ENCODE measurements at places on chromosomes 4 and X. TPM values are rescaled to one million over a fixed set of nuclear protein-coding genes. Genes with fewer than 3 reads are reported as not detected.

- no peak for ATAC-seq
Observed at GRCh38 chr4:128869776-128870509, 60.4 kb downstream of the JADE1 start.

The FGF5 gene
- not detected for total RNA-seq

The LINC00632 gene
- total RNA-seq, result 3.1 TPM

DNA sequence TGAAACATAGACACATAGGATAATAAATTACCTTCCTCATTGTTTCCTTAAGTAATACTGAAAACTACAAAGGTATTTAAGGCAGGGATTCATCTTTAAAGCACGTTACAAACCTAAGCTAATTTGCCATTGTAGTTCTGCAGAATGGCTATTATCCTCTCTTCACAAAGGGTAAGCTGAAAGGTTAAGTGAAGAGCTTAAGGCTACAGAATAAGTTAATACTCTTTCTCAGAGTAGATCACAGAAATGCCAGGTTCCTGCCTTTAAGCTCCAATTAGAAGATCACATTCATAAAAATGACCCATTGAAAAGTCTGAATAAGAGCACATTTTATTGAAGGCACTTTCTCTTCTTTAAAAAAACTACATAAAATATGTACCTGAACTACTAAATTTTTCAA is 42.1 kb upstream of the PRDM5 start:
- ATAC-seq, result no peak

GRCh38 chr4:101259876-101260275 is 87.5 kb downstream of the PPP3CA start:
- ATAC-seq, result no peak

GRCh38 chrX:18973527-18974192 is 10.3 kb downstream of the PHKA2 start:
- no peak for ATAC-seq

DNA sequence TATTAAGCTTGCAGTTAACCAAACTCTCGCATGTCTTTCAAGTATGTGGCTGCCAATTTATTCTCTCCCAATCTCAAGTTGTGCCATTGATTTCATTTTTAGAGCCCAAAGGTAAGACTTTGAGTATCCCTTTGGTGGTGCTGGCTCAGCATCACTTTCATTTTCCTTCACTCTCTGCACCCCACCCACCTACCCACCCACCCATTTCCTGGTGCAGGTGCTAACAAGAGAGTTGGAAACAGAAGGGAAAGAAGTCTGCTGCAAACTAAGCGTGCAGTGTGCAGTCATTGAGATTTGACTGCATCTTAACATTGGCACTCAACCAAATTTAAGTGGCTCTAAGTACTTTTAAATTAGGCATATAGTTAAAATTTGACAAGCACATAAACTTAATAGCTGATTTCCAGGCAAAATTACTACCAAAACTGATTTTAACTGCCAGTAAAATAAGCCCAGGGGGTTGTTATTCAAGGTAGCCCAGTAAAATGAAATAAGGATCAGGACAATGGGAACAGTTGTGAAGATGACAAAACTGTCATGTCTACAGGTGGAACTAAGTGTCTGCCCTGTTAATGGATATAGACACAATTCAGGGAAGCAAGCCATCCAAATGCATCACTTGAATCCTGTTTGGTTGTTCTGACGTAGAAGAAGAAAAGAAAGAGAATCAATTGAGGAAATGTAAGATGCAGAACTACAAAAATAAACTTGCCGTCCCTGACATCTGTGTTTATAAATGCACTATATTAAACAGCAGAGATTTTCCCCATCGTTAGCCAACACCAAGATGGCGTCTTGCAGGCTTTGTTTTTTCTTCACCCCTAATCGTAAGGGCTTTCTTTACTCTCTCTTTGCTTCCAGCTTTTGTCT is 184.2 kb downstream of the KDR start:
- ATAC-seq, result no peak

DNA sequence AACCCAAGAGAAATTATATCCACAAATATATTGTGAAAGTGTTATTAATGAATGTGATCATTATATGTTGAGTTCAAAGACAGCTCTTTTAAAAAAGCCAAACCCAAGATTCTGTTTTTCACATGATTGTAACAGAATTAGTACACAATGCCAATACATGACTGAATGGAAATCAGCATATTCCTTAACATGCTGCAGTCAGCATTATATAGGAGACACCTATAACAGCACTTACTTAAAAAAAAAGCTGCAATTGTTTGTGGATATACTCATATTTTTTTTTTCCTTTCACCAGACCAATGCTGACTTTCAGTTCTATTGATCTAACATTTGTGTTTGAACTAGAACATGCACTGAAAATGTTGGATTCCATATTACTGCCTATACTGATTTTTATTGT is 165.2 kb downstream of the CCSER1 start:
- ATAC-seq, result no peak

GRCh38 chr4:184174571-184175488 is 42.8 kb downstream of the ENPP6 start:
- no peak for ATAC-seq

GRCh38 chrX:11992271-11992670 is 146.0 kb upstream of the FRMPD4 start:
- ATAC-seq, result no peak

GRCh38 chr4:1298461-1298860 is 8.8 kb downstream of the MAEA start:
- no peak for ATAC-seq

The GPR119 gene
- not detected for total RNA-seq

DNA sequence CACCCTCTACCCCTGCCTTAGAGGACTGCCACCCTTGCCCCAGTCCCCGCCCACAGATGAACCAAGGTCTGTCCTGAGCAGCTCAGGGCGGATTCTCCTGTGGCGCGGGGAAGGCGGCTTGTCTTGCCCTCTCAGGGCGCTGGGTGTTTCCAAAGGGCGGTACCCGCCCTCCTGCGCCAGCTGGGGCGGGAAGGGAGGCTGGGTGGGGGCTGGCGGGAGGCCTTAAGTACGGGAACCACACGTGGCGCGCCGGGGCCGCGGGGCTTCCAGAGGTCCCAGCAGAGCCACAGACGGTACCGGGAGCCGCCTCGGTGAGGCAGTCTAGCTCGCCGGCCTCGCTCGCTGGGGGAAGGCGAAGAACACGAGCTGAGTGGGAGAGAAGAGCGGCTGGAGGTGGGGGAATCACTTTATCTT is 361.1 kb downstream of the MID1IP1 start:
- peak; percentile 35 for ATAC-seq

GRCh38 chr4:145058256-145058655 is 39.7 kb downstream of the ANAPC10 start:
- ATAC-seq, result no peak

GRCh38 chrX:101550751-101551379 is 518 bp downstream of the ARMCX1 start:
- ATAC-seq, result peak; percentile 23

DNA sequence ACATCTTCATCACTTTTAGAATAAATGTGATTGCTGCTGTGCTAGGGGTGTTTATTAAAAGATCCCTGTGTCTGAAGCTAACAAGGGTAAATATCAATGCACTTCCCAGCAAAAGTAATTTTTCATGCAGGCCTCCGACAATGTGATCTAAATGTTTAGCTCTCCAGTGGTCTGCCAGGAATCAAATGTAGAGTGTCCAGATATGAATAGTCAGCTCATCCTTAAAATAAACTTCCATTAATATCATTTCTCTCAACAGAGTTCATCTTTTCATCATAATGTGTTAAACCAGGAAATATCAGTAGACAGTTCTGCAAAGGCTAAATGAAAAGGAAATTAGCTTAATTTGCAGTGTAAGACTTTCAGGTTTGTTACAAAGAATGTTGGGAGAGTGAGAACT is 102.2 kb upstream of the EGFL6 start:
- no peak for ATAC-seq

- ATAC-seq, result no peak
Observed at GRCh38 chr4:183012879-183013729, 86.0 kb upstream of the WWC2 start.

DNA sequence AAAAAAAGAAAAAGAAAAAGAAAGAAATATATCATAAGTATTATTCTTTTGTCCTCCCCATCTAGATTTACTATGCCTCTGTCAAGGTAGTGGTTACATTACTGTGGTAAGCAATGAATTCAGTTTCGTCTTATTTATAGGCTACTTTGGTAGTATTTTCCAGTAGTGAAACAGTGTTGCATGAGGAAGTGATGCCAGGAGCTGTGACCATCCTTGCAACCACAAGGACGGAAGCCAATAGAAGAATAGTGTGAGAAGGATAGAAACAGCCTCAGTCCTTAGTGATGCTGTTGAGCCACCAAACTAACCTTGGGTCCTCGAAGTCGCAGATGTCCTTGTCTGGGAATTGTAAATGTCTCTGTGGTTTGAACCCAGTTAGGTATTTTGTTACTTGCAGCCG is 328.5 kb downstream of the PPP3CA start:
- no peak for ATAC-seq

DNA sequence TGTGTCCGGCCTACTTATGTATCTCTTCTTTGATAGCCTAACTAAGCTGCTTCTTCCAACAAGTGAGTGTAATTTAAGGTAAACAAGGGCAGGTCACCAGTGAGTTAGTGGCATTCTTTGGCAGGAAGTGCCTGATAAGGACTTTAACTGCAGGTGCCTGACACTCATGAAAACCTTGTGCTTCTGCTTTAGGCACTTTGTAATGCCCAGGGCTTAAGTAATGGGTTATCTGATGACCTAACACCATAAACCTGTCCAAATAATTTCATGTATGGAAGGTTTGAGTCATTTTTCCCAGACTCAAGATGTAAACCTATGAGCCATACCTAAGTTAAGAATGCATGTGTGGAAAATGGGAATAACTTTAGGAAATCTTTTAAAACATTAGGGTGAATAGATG is 43.0 kb downstream of the BCOR start:
- no peak for ATAC-seq

- ATAC-seq, result no peak
Observed at GRCh38 chr4:185779517-185779916, 32.5 kb downstream of the SORBS2 start.

GRCh38 chrX:97310373-97310772 is 426.7 kb downstream of the RPA4 start:
- ATAC-seq, result no peak

DNA sequence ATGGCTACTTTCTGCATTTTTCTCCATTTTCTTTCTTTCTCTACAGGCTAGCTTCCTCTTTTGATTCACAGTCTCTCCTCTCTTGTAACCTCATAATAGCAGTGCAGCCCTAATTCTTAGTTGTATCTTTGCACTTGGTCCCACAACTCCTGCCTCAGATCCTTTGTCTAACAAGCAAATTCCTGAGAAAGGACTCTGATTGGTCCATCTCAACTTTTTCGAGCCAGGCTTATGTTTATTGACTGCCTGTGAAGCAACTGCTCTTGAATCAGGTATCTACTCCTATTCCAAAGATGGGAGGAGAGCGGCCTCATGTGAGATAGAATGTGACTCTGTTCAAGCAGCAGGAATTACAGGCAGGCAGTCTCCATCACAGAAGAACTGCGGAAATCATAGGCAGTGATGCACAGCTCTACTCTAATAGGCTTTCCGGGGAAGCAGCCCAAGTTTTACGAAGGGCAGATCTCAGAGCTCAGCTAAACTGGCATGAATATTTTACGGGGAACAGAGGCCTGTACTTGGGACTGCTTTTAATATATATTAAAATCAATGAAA is 123.5 kb downstream of the GABRB1 start:
- no peak for ATAC-seq

DNA sequence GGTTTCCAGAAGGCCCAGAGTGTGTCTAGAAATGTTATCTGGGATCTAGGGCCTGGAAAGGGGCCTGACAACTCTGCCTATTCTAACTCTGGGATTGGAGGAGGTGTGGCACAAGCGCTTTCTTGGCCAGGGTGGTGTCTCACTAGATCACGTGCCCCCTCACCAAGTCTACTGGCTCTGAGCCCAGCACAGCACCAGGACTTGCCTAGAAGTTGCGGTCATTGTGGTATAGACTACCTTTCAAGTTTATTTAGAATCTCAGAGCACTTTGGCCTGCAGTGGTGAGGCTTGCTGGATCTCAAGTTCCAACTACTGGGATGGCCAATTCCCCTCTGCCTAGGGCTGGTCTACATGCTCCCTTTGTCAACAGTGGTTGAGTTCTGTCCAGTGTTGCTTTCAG is 223.3 kb upstream of the MAGEB2 start:
- ATAC-seq, result no peak

The MAGEA10 gene
- not detected for total RNA-seq

DNA sequence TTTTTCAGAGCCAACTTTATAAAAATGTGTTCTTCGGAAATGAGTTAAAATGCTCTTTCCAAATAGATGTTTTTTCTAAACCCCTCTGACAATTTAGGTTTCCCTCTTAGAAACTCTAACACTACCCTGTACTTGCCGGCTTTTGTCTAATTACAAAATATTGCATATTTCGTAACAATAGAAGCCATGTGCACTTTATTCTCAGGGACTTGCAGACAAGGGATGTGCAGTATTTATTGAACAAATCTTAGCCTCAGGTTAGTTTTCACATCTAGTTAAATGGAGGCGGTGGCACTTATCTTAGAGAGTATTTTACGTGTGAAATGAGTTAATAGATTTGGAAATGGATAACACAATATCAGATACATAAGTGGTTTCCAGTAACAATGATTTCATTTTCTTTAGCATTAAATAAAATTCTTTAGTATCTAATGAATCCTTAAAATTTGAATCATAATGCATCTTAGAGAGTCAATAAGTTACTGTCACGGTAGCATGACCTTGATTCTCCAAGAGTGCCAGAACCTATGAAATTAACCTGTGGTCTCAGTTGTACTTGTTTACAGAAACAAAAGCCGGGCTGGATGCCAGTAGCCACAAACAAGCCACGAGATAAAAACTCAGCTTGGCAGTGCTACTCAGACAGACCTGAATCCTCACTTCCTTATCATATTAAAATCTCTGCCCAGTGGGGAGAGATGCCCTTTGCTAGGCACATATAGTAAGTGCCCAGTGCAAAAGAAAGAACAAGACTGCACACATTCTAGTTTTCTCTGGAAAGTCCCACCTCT is 772 bp upstream of the PABPC4L start:
- no peak for ATAC-seq

- ATAC-seq, result no peak
Observed at GRCh38 chr4:8771258-8771590, 100.4 kb downstream of the HMX1 start.

- no peak for ATAC-seq
Observed at GRCh38 chr4:33802578-33802977, 2441.7 kb downstream of the ARAP2 start.

DNA sequence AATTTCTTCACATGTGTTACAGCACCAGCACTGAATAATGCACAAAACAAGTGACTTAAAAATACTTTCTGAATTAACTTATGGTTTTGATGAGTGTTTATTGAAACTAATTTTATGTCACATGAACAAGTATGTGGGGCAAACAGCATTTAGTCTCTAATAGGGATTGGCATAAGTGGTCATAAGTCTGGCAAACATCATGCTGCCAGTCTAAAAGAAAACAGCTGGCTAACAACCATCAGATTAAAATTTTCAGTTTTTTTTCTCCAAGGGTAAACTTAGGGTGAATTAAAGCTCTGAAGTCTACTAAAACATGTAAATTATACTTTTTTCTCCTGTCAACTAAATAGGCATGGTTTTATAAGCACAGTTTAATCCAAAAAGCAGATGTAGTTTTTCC is 1014.2 kb downstream of the FAT4 start:
- ATAC-seq, result no peak

The NDP gene
- not detected for total RNA-seq
